ENCODE measurements at places on chromosomes 12 and 14. TPM values are rescaled to one million over a fixed set of nuclear protein-coding genes. Genes with fewer than 3 reads are reported as not detected.

DNA sequence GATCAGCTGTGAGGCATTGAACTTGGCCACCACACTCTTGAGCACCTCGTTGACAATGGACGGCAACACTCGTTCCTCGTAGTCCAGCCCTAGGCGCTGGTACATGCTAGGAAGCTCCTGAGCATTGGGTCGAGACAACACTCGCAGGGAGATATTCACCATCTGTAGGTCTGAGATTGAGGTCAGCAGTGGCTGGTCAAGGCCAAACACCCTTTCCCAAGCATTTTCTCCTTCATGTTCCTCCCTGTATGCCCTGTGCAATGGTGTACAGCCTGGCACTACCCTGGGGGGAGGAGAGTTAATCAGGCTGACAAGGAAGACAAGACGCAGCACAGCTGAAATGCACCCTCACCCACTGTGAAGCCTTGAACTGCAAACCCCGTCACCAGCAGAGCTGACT is 2.0 kb downstream of the PHB2 start:
- DNase-seq: no peak

Gene AICDA
- total RNA-seq: not detected

Gene ATXN3
- 43.8 TPM for total RNA-seq

Gene CSRP2
- 20.1 TPM for total RNA-seq

DNA sequence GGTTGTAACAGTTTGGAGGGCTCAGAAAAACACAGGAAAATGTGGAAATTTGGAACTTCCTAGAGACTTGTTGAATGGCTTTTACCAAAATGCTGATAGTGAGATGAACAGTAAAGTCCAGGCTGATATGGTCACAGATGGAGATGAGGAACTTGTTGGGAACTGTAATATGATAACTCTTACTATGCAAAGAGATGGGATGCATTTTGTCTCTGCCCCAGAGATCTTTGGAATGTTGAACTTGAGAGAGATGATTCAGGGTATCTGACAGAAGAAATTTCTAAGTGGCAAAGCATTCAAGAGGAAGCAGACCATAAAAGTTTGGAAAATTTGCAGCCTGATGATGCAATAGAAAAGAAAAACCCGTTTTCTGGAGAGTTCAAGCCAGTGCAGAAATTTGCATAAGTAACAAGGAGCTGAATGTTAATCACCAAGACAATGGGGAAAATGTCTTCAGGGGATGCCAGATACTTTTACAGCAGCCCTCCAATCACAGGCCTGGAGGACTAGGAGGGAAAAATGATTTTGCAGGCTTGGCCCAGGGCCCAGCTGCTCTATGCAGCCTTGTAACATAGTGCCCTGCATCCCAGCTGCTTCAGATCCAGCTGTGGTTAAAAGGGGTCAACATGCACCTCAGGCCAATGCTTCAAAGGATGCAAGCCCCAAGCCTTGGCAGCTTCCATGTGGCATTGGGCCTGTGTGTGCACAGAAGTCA is 572.7 kb upstream of the ATP2B1 start:
- DNase-seq: no peak

- peak; percentile 30 for DNase-seq
These were observed 92.0 kb downstream of the ITPR2 start for GRCh38 chr12:26740991-26741390.

Gene PLBD1
- 10.7 TPM for total RNA-seq

DNA sequence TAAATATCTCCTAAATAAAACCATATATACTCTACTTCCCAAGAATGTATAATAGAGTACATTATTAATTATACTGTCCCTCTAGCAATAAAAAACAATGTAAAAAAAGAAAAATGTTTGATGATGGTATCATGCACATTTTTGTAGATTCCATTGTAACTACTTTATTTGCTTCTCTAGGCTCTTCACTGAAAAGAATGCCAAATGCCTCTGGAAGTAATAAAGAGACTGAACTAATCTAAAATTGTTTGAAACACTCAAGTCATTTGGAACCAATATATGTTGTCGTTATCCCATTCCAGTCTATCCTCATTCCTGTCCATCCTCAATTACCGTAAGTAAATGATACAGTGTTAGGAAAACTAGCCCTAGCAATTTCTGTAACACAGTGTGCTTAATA is 233.6 kb downstream of the C12orf50 start:
- DNase-seq: no peak

GRCh38 chr12:124289634-124290600 is 5.0 kb upstream of the RFLNA start:
- DNase-seq: no peak

GRCh38 chr14:64861916-64862315 is 17.8 kb downstream of the SPTB start:
- DNase-seq: no peak

DNA sequence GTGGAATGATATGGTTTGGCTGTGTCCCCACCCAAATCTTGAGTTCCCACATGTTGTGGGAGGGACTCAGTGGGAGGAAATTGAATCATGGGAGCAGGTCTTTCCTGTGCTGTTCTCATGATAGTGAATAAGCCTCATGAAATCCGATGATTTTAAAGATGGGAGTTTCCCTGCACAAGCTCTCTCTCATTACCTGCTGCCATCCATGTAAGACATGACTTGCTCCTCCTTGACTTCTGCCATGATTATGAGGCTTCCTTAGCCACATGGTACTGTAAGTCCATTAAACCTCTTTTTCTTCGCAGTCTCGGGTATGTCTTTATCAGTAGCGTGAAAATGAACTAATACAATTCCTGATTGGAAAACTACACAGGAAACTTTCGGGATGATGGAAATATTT is 100.5 kb downstream of the TSHR start:
- no peak for DNase-seq

GRCh38 chr12:8687846-8688601 is 9.8 kb upstream of the RIMKLB start:
- peak; percentile 86 for DNase-seq

Gene RNF41
- 63.7 TPM for total RNA-seq

- no peak for DNase-seq
These were observed 278.9 kb upstream of the SOX5 start for GRCh38 chr12:24228371-24228770.

Gene CD4
- total RNA-seq: 2.0 TPM

- DNase-seq: peak; percentile 53
These were observed 67.6 kb upstream of the CDKN3 start for GRCh38 chr14:54329082-54329695.

- peak; percentile 26 for DNase-seq
These were observed 49.8 kb downstream of the GNS start for GRCh38 chr12:64709429-64709828.

Gene SMAGP
- 13.5 TPM for total RNA-seq

DNA sequence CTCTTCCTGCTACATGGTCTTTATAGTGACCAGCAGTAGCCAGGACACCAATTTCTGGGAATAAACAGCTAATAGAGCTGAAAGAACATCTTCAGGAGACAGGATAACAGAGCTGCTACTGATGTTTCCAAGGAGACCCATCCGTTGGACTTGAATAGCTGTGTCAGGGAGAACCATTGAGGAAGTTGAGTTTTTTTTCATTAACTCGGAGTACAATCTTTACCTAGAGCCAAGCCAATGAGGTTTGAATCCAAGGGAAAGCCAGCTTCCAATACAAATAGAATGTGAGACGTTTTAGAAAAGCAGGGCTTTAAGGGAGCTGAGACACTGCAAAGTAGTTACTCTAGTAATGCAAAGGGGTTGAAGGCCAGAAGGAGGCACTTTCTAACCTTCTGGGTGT is 136.1 kb upstream of the FRMD6 start:
- no peak for DNase-seq

- DNase-seq: no peak
These were observed 94.3 kb downstream of the GALNT8 start for GRCh38 chr12:4814485-4814884.

- DNase-seq: no peak
These were observed 30.3 kb downstream of the PPP2R5E start for GRCh38 chr14:63512861-63513260.

GRCh38 chr12:89349814-89350213 is 2.5 kb downstream of the DUSP6 start:
- peak; percentile 26 for DNase-seq

Gene SIX4
- 2.0 TPM for total RNA-seq

Gene BDKRB1
- 3.4 TPM for total RNA-seq

- peak; percentile 49 for DNase-seq
These were observed 7.7 kb downstream of the HOXC8 start for GRCh38 chr12:54016478-54016964.

DNA sequence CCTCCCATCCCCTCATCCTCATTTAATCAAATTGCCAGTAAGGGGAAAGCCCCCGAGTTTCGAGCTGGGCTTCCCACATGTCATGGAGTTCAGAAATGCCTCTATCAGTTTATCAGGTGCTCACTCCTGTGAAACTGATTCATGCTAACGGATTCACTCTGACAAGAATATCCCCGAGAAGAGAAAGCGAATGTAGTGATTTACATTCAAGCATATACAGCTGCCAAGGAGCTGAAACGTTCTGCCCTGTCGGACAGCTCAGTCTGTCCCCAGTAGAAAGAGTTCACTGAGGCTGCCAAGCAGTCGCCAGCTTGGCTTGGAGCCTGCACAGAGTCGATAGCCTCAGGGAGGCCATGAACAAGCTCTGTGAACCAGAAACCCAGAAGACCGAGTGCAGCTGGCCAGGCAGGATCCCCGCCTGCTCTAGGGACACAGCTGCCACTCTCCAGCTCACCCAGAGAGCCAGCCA is 88.4 kb downstream of the TMCC3 start:
- peak; percentile 45 for DNase-seq

DNA sequence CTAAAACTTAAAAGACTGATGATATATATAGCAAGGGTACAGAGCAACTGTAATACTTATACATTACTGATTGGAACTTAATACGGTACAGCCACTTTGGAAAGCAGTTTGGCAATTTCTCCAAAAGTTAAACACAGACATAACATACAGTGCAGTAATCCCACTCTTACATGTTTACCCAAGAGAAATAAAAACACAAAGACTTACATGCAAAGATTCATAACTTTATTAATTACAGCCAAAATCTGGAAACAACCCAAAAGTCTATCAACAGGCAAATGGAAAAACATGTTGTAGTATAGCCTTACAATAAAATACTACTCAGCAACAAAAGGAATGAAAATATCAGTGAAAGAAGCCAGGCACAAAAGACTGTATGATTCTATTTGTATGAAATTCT is 84.6 kb downstream of the GARIN6 start:
- no peak for DNase-seq

GRCh38 chr12:76236640-76237039 is 111.6 kb downstream of the BBS10 start:
- no peak for DNase-seq

Gene KERA
- total RNA-seq: not detected

Gene CPM
- 22.5 TPM for total RNA-seq

GRCh38 chr12:49678711-49679110 is 28.5 kb downstream of the FMNL3 start:
- no peak for DNase-seq

GRCh38 chr14:19918553-19919264 is 1.7 kb upstream of the OR4K5 start:
- DNase-seq: no peak

Gene GPR132
- total RNA-seq: 2.5 TPM

GRCh38 chr12:4246116-4246515 is 27.4 kb upstream of the CCND2 start:
- DNase-seq: no peak

GRCh38 chr14:79840831-79841230 is 370.5 kb downstream of the DIO2 start:
- no peak for DNase-seq

DNA sequence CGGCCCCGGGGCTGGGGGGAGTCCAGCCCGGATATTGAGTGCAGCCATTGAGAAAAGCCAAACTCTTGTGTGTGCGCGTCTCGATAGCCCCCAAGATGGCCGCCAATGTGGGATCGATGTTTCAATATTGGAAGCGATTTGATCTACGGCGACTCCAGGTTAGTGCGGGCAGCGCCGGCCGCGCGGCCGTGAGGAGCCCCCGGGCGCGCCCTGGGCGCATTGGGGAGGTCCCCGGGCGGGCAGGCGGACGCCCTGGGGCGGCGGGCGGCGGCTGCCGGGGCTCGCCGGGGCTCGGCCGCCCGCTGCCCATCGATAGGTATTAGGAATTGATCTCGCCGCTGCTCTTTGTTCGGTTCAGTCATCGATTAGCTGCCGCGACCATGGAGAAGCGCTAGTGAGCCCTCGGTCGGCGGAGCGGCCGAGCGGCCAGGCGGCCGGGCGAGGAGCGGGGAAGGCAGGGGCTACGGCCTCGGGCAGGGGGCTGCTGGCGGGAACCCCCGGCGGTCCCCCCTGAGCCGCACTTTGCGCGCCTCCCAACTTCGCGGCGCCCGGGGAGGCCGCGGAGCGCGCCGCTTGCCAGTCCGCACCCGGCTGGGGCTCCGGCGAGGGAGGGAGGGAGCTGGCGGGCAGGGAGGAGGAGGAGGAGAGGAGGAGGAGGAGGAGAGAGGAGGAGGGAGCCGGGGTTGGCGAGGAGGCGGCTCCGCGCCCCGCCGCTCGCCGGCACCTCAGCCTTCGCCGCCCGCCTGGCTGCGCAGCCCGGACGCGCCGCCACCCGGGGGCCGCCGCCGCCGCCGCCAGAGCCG is 113.9 kb upstream of the MYL2 start:
- DNase-seq: no peak
